ENCODE measurements at places on chromosomes 2 and 18.

DNA sequence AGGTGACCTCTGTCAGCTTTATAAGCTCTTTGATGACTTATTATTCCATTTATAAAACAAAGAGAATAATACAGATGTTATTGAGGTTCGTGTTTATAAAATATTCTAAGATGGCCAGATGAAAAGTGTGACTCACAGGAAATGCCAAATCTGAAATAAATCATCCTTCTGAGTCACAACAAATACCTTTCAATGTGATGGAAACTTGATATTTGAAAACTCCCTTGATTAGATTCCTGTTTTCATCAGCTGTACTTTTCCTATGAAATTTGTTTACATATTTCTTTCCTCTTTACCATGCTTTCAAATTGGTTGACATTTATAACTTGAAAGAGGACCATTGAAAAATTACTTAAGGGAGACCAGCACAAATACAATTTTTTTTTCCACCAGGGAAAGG lies 30.6 kb upstream of the PPP1R1C start:
- DNase-seq: no peak

DNA sequence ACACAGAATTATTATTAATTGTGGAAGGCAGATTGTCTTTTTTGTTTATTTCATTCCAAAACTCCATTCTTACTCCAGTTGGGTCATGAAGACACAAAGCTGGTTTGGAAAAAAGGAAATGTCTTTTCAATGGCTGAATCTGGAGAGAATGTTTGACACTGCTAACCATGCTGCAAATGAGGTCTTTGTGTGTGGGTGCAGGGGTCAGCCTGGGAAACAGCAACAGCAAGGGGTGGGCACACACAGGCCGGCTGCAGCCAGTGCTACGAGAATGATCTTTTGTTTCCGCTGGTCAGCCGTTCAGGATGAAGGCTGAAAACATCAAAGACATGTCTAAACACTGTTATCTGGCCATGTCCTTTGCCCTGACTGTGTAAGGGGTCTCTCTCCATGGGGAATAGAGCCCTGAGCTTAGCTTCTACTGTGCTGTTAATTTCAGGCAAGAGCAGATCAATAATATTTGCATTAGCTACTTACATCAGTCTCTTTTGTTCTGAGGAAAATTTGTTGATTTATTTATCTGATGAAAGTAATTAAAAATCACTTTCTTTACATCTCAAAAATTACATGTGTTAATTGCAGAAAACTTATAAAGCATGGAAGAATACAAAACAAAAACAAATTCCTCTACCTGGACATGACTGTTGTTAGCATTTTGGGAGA lies 33.3 kb upstream of the E2F6 start:
- no peak for DNase-seq

- peak; percentile 56 for DNase-seq
Measured at GRCh38 chr2:39851651-39852110, 72.6 kb upstream of the THUMPD2 start.

DNA sequence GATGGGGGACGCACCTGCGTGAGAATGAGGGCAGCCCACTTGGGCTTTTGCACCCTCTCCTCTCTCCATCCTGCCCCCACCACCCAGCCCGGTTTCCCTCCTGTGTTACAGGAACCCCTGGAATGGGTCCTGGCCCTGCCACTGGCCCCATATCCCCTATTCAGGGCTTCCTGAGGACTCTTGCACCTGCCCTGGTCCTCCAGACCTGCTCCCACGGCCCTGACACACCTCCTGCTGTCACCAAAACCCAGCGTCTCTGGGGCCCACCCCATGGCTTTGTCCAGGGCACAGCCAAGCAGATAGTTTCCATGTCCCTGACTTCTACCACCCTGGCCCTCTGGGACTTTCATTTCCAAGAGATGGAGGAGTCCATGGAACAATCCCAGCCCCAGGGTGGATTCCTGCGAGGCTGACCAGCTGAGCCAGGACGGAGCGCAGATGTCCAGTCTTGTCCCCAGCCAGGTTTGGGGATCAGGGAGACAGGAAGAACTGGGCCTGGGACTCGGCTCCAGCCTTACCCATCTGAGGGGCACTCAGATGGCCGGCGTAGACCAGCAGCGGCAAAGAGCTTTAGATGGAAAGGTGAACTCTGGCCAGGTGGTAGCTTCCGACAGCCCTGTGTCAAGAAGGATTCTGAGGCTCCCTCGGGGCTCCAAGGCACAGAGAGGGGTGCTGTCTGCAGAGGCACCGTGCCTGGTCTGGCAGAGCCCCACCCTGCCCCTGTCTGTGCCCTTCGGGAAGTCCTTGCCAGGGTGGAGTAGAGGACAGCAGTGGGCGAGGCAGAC lies 12.0 kb downstream of the GPR35 start:
- DNase-seq: no peak

GRCh38 chr18:44747157-44747556 lies 66.5 kb downstream of the SETBP1 start:
- DNase-seq: no peak

GRCh38 chr18:76195601-76196000 lies 299.4 kb downstream of the ZNF516 start:
- DNase-seq: no peak

- DNase-seq: no peak
Measured at GRCh38 chr2:127080938-127081755, 25.8 kb downstream of the BIN1 start.

DNA sequence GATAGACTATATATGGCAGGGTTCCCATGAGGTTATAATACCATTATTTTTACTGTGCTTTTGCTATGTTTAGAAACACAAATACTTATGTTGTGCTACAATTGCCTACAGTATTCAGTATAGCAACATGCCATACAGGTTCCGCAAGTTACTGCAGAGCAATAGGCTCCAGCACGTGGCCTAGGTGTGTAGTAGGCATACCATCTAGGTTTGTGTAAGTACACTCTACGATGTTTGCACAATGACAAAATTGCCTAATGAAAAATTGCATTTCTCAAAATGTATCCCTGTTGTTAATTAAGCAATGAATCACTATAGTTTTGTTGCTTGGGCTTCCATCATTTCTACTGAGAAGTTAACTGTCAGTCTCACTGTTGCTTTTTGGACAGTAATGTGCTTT lies 9.8 kb downstream of the CD302 start:
- DNase-seq: no peak

DNA sequence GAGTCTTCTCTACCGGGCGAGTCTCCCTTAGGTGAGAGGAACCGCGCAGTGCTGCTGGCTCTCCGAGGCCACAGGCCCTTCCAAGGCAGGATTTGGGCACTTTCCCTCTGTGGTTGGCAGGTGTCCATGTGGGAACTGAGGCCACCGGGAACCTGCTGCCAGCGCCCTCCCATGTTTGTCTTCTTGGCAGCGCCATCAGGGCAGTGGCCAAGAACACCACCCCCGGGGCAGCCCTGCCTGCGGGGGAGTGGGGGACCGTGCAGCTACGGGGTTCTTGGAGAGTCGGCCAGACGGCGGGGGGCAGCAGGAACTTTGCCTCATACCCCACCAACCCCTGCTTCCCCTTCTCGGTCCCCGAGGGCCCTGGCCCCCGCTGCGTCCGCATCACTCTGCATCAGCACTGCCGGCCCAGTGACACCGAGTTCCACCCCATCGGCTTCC lies 10.0 kb downstream of the CAPN10 start:
- no peak for DNase-seq

- DNase-seq: peak; percentile 81
Measured at GRCh38 chr2:60505240-60505879, 48.1 kb downstream of the BCL11A start.

- no peak for DNase-seq
Measured at GRCh38 chr18:23867006-23867405, 147.5 kb upstream of the TTC39C start.

DNA sequence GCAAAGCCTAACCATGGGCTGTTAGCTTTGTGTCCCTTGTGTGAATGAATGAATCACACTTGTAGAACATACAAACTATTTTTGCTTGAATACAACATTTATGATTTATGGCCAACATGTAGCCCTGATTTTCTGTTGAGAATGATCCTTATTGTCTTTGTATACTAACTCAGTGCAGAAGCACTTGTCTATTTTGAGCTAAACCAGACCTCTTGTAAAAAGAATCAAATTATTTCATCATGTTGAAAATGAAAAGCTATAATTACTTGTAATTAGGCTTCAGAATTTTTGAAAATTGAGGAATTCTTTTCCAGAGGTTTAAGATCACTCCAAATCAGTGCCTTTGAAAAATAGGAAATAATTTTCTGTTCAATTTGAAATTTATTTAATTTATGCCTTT lies 85.9 kb downstream of the ZNF407 start:
- DNase-seq: no peak

- DNase-seq: no peak
Measured at GRCh38 chr2:172639823-172640222, 83.9 kb downstream of the PDK1 start.

DNA sequence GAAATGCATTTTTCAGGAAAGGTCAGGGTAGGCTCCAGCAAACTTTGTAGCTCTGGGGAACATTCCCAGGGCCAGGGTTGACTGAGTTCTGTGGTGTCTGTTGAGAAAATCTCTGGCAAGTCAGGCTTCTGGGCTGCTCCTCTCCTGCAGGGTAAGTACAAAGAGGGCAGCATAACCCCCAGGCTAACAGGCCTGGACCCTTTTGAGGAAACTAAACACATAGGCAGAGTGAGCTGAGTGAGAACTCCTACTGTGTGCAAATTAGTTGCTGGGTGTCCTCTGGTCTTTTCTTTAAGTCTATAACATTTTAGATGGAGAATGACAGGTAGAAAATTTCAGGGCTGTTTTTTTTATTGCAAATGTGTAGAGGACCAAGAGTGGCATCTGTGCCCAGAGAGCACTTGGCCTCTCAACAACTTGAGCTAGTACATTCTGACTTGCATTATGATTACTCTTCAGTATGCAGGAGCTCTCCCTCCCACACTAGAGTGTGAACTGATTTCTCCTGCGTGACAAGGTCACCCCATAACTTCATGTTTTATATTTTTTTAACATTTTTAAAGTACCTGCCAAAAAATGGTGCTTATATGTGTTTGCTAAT lies 49.9 kb downstream of the GPR39 start:
- no peak for DNase-seq

GRCh38 chr18:32530947-32531651 lies 60.4 kb upstream of the GAREM1 start:
- DNase-seq: no peak

GRCh38 chr2:9249020-9249800 lies 42.6 kb downstream of the ASAP2 start:
- no peak for DNase-seq

DNA sequence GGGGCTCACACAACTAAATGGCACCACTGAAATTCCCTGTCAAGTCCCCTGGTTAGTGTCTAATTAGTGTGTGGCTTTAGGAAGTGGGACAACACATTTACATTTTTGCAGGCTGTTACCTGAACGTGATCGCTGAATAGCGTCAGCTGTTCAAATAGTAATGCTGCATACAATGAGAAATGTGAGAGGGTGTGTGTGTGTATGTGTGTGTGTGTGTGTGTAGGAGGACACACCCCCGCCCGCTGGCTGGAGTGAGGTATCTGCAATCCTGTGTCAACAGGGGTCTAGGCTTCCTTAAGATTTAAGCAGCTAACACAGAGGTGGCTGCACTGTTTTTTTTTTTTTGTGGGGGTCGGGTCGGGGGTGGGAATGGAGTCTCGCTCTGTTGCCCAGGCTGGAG lies 4.8 kb upstream of the LYPD6B start:
- DNase-seq: peak; percentile 74

- no peak for DNase-seq
Measured at GRCh38 chr2:216690456-216690852, 4.9 kb downstream of the IGFBP5 start.

DNA sequence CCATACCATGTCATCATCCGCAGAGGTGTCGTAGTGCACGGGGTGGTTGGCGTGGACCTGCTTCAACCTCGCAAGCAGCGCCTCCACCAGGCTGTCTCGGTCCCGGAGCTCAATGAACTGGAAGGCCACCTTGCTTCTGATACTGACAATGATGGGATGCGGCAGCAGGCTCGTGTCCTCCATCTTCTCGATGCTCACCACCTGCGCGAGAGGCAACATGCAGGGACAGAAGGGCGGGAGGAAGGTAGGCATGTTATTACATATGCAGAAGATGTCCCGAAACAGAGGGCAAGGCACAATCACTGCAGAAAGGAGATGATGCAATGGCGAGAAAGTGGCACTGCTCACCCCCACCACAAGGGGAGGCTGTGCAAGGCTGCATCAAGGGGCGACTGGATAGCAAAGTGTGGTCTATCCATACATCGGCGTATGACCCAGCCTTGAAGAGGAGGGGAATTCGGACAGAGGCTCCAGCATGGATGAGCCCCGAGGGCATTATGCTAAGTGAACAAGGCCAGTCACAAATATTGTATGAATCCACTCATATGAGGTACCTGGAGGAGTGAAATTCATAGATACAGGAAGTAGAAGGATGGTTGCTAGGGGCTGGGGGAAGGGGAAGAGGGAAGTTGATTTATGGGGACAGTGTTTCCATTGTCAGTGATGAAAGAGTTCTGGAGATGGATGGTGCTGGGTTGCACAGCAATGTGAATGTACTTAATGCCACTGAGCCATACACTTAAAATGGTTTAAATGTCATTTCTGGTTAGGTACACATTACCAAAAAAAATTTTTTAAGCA lies 36.6 kb downstream of the RPL31 start:
- no peak for DNase-seq

- no peak for DNase-seq
Measured at GRCh38 chr2:146850746-146851145, 994.1 kb upstream of the ACVR2A start.

- no peak for DNase-seq
Measured at GRCh38 chr18:35464831-35465279, 32.9 kb downstream of the INO80C start.

GRCh38 chr18:11955239-11956029 lies 25.9 kb upstream of the IMPA2 start:
- DNase-seq: no peak

GRCh38 chr2:63983986-63984605 lies 35.1 kb downstream of the VPS54 start:
- peak; percentile 1 for DNase-seq

DNA sequence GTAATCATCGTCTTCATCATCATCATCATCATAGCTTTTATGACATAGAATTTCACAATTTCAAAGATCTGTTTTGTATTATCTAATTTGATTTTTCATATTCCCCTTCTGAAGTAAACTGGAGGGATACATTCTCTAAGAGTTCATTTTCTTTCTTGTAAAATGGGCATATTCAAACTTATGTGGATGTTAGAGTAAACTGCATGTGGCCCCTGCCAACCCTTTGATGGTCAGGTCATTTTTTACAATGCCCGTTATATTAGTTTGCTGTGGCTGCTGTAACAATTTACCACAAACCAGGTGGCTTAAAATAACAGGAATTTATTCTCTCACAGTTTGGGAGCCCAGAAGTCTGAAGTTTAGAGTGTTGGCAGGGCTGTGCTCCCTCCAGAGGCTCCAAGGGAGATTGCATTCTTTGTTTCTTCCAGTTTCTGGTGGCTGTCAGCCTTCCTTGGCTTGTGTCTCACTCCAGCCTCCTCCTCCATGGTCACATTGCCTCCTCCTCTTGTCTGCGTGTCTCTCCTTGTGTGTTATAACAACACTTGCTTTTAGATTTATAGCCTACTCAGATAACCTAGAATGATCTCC lies 127.5 kb upstream of the MMADHC start:
- DNase-seq: peak; percentile 3

DNA sequence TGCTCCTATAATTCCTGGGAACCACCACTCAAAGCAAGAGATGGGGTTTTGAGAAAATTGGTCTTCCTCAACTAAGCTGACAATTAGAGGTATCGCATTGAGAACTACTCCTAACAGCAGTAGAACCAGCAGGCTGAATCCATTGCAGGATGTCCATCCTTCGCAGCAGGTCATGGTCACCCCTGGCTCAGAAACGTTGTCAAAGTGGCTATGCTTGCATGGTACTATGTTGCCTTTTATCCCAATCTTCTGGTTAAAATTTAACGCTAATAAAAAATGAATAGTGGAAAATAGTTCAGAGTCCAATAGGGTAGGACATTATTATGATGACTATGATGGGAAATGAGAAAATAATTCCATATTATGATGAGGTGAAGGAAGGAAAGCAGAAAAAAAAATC lies at the start of gene TM4SF20:
TM4SF20 (minus strand) TSS at position 212 of the 400 bp plus-strand sequence; CDS start at position 174, 38 bp downstream.
- no peak for DNase-seq

Data from NCI-H2081 (cell line).